ENCODE measurements at places on chromosomes 7 and 10. TPM values are rescaled to one million over a fixed set of nuclear protein-coding genes. Genes with fewer than 3 reads are reported as not detected.

VKORC1L1 gene
- total RNA-seq: 13.8 TPM

- DNase-seq: no peak
These were observed 5.4 kb downstream of the PRF1 start for GRCh38 chr10:70596860-70597809.

GRCh38 chr10:116891208-116891607 is 41.9 kb downstream of the ENO4 start:
- no peak for DNase-seq

- no peak for DNase-seq
These were observed 555.3 kb upstream of the CELF2 start for GRCh38 chr10:10462151-10462941.

DNA sequence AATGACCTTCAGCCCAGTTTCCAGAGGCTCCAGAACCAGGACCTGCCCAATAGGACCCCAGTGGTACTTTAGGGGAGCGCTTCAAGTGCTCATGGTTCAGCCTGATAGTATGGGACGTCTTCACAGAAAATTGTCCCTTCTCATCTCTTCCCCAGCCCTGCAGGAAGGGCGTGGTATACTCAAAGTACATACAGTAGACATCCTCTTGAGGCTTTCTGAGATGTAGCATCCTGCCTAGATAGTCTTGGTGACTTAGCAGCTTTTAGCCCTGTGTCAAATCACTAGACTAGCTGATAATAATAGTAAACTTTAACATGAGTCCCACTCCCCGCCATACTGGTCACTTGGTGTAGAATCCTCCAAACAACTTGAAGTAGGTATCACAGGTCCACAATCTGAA is 193.2 kb downstream of the CYP26A1 start:
- no peak for DNase-seq

DNA sequence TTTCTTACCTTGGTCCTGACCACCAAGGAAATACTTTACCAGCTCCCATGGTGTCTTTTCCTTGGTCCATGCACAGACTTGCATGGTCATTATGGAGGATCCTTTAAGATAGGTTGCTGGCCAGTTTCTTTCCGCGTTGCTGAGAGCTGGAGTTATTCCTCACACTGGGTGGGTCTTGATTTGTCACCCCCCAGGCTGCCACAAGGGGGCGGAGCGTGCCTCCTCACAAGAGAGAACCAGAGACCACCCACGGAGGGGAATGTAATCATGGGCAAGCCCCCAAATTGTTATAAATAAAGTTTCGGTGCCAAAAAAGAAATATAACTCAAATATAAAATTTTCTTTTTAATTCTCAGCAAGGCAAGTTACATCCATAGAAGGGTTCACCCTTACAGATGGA is 10.5 kb upstream of the TRIM24 start:
- no peak for DNase-seq

DNA sequence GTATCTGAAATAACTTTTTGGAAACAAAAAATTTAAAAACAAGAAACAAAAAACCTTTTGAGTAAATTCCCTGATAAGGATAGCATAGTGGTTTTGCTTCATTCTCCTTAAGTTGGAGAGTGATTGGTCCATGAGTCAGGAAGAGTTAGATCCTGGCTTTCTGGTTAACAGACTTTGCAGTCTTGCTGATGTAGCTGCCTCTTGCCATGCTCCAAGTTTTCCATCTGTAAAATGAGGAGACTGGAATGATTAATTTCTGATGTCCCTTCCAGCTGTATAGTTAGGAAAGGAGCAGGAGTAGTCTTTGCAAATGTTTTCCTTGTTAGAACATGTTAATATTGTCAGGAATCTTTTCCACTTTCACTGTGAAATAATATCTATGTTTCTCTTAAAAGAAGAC is 266.6 kb downstream of the DNAJB9 start:
- no peak for DNase-seq

AP5Z1 gene
- 21.4 TPM for total RNA-seq

- DNase-seq: no peak
These were observed 5.8 kb upstream of the ESYT2 start for GRCh38 chr7:158834878-158835784.

DNA sequence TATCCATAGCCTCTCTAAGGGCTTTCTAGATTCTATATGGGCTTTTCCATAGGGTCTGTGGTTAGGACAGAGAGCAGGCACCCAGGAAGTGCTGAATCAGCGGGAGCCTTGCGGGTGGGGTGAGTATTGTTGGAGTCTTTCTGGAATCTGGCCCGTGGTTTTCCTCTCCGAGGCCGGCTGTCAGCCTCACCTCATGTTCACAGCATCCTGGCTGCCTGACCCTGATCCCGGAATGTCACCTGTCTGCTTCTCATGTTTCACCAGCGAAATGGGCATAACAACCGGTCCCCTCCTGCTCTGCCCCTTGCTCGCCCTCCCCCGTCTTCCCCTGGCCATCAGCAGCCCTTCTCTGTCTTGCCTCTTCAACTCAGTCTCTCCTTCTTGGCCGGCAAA is 36.5 kb downstream of the DDIT4 start:
- DNase-seq: no peak

- no peak for DNase-seq
These were observed 17.6 kb upstream of the TNPO3 start for GRCh38 chr7:129072479-129073011.

- no peak for DNase-seq
These were observed 2.2 kb upstream of the ABHD11 start for GRCh38 chr7:73740771-73741170.

GRCh38 chr7:151927540-151927939 is 28.7 kb upstream of the GALNTL5 start:
- no peak for DNase-seq

CHRM2 gene
- not detected for total RNA-seq

DNA sequence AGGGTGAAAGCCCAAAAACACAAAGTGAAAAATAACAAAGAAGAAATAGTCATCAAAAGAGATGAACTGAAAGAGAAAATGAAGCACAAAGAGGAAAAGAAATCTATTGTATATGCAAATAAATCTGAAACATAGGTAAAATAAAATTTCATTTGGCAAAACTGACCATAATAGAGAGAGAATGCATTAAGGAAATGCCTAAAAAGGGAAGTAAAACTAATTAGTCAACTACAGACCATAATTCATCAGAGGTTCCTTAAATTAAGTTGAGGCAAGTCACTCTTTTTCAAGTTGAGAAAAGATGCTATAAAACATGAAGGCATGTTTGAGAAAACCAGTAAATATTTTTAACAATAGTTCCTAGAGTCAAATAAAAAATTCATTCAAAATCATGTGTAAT is 233.3 kb downstream of the LRRN3 start:
- no peak for DNase-seq

GHRHR gene
- total RNA-seq: not detected

DNA sequence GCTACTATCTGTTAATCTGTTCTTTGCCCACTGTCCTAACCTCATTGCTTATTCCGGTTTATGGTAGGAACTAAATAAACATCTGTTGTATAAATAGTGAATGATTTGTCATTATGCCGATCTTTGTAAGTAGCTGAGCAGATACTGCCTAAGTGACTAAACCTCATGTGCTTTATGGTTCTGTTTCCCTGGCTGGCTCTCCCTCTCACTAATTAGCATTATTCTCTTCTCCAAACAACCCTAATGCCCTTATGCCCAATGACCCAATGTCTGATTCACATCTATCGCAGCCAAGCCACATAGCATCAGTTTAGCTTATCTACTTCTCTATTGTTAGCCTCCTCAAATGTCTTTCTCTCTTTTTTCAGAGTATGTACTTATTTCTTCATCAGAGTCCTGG is 462.3 kb upstream of the POT1 start:
- DNase-seq: peak; percentile 65

NPC1L1 gene
- total RNA-seq: 0.23 TPM

DNA sequence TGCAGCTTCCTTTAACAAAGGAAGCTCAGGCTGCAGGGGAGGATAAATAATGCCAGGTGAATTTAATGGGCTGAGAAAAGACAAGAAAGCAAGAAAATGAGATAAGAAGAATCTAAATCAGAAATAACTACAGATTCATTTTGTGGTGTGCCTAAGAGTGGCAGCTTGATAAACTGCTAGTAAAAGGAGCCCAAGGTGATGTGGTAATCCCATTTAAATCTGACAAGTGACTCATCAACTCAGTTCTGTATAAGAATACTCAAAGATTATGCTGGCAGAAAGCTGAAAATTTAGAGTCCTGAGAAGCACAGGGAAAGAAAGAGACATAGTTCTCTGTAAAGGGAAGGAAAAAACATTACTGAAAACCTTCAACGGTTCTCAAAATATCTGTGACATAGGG is 109.4 kb upstream of the PDE1C start:
- no peak for DNase-seq

NRCAM gene
- 11.0 TPM for total RNA-seq

DNA sequence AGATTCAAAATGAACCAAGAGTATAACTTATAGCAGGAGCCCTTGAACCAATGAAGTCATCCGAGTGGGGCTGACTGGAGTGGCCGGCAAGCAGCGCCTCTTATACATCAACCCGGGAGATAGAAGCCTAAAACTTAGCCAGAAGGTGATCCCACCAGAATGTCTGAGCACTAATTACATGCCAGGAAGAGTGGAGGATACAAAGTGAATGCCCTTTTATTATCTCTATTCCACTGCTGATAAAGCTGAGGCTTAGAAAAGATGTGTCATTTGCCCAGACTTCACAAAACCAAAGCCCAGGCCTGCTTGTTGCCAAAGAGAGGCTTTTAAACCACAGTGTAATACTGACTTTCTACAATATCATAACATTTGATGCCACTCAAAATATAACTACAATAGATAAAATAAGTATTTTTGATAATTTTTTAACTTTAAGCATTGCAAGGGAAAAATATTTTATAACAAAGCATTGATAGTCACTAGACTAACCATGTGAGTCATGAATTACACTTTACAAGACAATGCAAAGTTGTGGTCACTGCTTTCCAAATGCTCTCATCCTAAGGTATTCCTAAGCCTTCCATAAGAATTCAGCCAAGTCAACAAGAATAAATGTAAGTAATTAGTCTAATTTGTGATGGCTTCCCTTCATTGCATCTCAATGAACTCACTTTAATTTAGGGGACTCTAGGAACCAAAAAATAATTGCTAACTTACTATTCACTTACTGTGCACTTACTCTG is 58.6 kb upstream of the ARID5B start:
- peak; percentile 66 for DNase-seq

DNA sequence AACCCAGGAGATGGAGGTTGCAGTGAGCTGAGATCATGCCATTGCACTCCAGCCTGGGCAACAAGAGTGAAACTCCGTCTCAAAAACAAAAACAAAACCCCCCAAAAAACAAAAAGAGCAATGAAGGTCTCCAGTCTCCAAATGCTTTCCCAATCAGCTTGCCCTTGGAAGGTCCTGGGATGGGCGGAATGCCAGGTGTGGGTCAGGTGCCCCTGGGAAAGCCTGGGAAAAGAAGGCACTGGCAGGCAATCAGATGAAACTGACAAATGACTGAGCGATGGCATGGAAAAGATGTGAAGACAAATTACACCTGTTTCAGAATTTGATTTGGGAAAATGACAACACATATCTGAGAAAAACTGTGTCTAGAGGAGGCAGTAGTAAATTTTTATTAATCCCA is 210.4 kb upstream of the IMMP2L start:
- no peak for DNase-seq

DNA sequence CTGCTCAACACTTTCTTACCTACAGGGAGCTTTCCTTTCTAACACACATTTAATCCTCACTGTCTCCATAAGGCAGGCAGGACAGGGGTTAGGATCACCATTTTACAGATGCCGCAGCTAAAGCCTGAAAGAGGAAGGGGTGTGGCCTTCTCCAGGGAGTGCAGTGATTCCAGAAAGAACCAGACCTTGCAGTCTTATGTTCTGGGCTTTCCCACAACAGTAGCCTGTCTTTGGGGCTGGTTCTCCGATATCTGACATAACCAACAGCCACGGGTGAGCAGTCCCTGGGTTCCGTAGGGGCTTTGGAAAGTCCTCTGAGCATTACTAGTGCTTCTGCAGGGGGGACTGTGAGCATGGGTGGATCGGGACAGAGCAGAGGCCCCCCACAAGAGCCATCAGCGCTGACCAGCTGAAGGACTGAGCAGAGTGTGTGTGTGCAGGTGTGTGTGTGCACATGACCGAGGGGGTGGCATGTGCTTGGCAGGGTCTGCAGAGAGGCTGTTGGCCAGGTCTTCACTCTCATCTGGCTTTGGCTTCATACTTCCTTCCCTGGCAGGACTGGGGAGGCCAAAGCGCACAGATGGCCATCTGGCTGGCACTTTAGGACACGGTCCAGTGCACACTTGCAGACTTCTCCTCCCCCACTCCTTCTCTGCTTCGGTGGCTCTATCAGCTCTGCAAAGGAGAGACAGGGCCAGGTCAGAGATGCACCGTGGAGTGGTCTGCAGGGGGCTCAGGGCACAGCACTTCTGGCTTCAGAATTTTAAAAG is 400.3 kb downstream of the RPS24 start:
- DNase-seq: no peak

CUZD1 gene
- 1.0 TPM for total RNA-seq

DNA sequence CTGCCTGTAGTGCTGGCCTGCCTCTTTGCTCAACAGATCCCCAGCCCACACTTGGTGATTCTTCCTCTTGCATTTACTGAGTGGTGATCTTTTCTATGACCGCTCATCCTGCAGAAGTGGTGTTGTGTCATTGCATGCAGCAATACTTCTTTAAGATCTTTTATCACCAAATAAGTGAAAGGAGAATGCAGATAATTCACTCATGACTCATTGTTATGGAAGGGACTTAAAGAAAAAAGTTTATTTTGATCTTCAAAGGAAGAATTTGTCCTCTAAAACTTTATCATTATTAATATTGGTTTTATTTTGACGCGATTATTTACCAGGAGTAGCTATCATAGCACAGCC is 489.1 kb upstream of the CELF2 start:
- no peak for DNase-seq

GRCh38 chr10:11781114-11781513 is 38.9 kb downstream of the ECHDC3 start:
- no peak for DNase-seq

GRCh38 chr10:28841625-28842024 is 164.3 kb downstream of the BAMBI start:
- DNase-seq: no peak

Data from epithelial cell of proximal tubule (primary cell).